ENCODE measurements at places on chromosomes 6 and 20.

DNA sequence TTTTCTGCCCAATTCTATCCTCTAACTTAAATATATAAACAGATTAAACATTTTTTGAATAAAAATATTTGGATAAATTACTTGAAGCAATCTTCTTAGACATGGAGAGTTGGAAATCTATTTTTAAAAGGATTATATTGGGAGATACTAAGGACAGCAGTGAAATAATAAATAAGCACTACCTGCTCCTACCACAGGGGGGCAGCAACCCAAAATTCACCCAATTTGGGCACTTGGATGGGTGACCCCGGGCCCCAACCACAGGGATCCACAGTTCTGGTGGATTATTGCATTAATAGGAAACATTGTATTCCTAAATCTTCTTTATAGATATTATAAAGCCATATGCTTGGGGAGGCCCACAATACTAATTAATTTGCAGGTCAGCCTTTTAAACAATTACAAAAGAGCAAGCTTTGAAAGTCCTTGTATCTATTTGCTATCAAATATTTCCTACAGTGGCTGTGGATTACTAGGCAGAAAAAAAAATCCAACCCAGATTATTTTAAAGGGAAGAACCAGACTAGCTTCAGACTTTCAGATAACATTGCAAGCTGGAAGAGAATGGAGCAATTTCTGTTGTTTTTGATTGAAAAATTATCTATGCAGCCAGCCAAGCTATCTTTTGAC is 66.4 kb upstream of the PDE10A start:
- peak; percentile 9 for DNase-seq

DNA sequence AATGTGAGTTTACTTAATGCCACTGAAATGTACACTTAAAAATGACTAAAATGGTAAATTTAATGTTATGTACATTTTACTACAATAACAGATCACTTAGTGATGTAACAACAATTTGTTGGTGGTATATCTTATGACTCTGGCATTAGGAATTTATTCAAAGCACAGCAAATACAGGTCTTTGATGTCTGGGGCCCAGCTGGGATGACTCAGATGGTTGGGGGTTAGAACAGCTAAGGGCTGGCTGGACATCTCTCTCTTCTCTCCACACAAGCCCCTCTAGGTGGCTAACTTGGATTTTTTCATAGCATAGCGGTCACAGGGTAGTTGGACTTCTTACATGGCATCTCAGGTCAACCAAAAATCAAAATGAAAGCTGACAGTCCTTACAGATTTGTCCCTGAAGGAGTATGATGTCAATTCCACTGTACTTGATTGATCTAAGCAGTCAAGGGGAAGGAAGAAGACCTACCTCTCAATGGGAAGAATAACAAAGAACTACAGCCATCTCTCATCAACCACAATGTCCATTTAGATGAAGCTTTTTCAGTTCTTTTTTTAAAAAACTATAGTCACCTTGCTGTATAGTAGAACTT is 37.5 kb upstream of the LCA5 start:
- DNase-seq, result no peak

DNA sequence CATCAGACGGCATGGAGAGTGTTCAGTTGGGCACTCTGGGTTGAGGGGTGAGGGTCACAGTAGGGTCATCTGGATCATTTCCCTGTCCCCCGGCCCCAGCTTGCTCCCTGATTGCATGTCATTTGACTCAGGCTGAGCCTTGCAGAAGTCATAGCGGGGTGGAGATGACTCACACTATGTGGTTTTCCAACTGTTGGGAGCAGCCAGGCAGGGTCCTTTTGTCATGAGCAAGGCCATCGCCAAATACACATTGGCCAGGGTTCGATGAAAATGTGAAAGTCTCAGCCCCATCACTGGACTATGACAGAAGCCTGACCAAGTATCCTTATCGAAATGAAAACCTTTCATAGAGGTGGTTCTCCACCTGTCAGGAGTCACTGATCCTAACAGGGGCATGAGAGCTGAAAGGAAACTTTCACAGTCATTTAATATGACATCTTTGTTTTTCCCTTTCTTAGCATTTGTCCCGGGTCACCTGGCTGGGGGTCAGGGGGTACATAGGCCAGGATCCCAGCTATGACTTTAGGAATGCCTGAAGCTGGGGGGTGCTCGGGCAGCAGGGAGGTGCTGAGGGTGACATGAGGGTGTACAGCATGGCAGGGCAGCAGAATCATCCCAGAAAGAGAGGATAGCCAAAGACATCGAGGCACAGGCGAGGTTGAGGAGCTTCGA is 70.2 kb upstream of the CD93 start:
- DNase-seq, result peak; percentile 89

DNA sequence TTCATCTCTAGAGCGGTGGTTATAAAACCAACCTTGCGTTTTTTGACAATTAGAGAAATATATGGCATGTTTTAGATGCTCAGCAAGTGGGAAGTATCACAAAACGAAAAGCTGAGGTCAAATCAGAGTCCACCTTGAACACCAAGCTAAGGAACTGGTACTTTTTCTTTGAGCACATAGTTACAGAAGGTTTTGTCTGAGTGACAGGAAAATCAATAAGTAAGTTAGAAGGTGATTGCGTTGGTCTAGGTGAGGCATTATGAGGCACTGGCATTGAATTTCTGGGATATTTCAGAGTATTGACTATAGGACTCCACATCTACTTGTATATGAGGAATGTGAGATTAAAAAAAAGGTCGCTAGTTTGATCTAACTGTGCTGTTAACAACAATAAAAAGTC is 597 bp upstream of the HINT3 start:
- no peak for DNase-seq

- DNase-seq, result peak; percentile 72
Measured at GRCh38 chr6:154276810-154277628, 79.6 kb downstream of the IPCEF1 start.

GRCh38 chr6:106214531-106214930 is 111.0 kb downstream of the ATG5 start:
- DNase-seq, result peak; percentile 52

DNA sequence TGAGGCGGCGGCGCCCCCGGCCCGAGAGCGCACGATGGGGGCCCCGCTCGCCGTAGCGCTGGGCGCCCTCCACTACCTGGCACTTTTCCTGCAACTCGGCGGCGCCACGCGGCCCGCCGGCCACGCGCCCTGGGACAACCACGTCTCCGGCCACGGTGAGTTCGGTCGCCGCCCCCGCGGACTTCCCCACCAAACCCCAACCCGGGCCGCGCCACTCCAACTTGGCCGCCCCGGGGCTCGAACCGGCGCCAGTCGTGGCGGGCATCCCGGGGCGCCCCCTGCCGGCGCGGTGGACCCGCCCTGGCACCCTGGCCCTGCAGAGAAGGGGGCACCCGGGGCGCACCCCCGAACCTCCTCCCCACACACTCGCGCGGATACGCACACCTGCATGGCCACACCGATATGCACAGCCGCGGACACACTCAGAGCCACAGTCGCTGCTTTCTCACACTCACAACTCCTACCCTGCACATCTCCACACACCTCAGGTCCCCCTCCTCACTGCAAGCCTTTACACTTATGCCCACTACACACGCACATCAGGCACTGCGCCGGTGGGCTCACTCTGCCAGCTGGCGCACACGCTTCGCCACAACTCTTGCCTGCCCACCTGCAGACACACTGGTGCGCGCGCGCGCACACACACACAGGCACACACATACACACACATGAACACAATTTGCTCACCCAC is 535 bp downstream of the VSTM2L start:
- no peak for DNase-seq

DNA sequence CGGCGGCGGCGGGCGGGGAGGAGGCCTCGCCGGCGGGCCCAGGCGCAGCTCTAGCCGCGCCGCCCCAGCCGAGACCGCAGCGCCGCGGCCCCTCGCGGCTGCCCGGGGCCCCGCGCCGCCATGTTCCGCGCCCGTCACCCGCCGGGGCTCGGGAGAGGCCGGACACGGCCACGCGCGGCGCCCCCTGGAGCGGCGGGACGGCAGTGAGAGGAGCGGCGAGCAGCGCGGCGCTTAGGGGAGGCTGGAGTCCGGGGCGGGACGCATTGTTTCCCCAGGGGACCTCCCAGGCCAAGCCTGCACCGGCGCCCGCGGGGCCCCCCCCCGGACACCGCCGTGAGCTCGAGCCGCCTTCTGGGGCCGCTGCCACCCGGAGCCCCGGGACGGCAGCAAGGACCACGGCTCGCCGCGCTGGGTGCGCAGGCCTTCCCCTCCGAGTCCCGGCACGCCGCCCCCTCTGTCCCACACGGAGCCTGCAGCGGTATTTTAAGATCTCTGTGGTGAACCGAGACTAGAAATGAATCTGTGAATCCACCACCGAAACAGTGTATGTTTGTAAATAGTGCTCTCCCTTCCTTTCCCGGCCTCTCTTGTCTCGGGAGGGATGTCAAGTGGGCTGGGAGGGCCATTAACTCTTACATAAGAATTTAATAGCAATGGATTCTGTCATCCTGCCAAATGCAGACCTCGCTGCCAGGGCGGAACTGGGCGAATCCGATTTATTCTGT is 424 bp upstream of the KIF13A start:
- DNase-seq, result peak; percentile 68

DNA sequence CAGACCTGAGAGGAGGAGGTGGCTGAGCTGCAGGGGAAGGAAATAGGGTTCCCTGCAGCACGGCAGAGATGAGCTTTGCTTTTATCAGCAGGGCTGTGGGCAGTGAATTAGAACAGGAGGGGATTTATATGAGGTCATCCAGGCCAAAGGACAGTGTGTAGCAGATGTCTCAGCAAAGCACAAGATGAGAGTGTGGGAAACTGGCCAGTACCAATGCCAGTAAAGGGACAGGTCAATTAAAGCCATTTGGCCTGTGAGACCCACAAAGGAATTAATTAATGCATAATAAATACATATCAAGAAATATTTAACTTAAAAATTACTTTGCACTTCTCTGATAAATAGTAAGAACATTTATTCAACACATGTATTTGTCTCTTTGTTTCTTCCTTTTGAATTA is at the start of gene DEFB119:
Gene DEFB119 (minus strand): TSS at position 101 of the 400 bp plus-strand sequence. CDS start 107 bp downstream, outside the sequence.
- no peak for DNase-seq
